NCI-H460 (cell line): ENCODE measurements at places on chromosomes 5 and 9.
A peak's percentile ranks its signal among the peaks of the same experiment; 100 is the strongest.

GRCh38 chr5:17735761-17736160 is 101.5 kb downstream of the TAF11L14 start:
- no peak for DNase-seq

DNA sequence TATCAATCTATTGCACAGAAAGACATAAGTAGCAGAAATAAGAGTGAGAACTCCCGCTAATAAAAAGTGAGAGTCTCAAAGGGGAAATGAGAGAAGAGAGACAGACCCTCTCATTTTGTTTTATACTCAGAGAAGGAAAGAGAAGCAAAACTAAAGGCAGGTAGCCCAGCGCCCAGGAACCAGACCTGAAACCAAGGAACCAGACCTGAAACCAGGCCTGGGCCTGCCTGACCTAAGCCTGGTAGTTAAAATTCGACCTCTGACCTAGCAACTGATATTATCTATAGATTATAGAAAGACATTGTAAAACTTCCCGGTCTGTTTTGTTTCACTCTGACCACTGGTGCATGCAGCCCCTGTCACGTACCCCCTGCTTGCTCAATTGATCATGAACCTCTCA is 134.5 kb upstream of the SEMA6A start:
- no peak for DNase-seq

GRCh38 chr5:148805326-148806290 is 20.8 kb upstream of the ADRB2 start:
- DNase-seq: no peak

- no peak for DNase-seq
These were observed 58.9 kb upstream of the ORM1 start for GRCh38 chr9:114263853-114264510.

DNA sequence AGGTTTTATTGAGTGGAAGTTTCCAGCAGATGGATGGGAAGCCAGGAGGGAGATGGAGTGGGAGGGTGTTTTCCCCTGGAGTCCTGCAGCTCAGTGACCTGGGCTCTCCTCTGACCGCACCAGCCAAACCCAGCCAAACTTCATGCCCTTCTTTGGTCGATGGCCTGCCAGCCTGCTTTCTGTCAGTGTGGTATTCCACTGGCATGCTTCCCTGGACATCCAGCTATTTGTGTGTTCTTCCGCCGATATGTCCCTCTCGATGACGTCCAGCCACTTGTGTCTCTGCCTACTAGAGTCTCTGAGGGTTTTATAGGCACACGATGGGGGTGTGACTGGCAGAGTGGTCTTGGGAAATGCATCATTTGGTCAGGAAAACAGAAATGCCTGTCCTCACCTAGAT is 33.8 kb downstream of the GPBP1 start:
- DNase-seq: no peak

DNA sequence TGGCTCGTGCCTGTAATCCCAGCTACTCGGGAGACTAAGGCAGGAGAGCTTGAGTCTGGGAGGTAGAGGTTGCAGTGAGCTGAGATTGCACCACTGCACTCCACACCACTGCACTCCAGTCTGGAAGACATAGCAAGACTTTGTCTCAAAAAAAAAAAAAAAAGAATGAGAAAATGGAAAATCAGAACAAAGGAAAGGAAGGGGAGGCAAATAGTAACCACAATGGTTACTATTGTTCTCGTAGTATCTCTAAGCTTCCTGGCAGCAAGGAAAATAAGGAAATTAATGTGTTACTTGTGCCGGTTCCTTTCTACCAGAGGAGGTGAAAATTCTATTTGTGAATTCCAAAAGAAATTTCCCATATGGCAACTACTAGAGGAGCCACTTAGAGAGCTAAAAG is 48.5 kb upstream of the BNC2 start:
- no peak for DNase-seq

GRCh38 chr5:139712412-139712811 is 64.3 kb downstream of the CXXC5 start:
- DNase-seq: no peak

GRCh38 chr5:65801352-65801783 is 79.4 kb downstream of the NLN start:
- DNase-seq: no peak

GRCh38 chr9:121260457-121261106 is 7.4 kb upstream of the GSN start:
- DNase-seq: no peak

DNA sequence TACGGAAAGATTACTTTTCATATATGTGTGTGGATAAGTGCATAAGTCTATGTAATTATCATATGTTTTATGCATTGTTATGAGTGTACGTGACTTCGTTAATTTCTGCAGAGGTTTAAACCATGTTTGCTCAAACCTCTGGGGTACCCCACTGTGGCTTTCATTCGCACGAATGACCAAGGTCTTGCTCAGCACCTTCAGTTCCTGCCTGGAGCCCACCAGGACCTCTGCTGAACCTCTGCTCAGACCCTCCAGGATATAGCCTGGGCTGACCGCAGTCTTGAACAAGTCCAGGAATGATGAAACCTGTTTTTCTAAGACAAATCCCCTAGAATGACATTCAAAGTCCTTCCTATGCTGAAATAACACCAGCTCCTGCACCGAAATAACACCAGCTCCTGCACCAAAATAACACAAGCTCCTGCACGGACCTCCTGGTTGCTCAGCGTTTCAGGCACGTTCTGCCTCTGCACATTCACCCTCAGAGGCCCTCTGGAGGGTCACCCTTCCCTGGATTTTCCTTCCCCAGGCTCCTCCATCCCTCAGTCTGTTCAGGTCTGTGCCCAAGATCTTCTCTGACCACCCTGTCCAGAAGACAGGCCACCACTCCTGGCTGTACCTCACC is 99.7 kb upstream of the BOD1 start:
- DNase-seq: no peak

- no peak for DNase-seq
These were observed 324.9 kb downstream of the ZNF608 start for GRCh38 chr5:124421584-124421983.

- DNase-seq: no peak
These were observed 246.8 kb upstream of the TUT7 start for GRCh38 chr9:86600977-86601376.

- no peak for DNase-seq
These were observed 398.4 kb downstream of the GABRG2 start for GRCh38 chr5:162466011-162466410.

GRCh38 chr9:2271426-2271825 is 256.3 kb downstream of the SMARCA2 start:
- DNase-seq: no peak

DNA sequence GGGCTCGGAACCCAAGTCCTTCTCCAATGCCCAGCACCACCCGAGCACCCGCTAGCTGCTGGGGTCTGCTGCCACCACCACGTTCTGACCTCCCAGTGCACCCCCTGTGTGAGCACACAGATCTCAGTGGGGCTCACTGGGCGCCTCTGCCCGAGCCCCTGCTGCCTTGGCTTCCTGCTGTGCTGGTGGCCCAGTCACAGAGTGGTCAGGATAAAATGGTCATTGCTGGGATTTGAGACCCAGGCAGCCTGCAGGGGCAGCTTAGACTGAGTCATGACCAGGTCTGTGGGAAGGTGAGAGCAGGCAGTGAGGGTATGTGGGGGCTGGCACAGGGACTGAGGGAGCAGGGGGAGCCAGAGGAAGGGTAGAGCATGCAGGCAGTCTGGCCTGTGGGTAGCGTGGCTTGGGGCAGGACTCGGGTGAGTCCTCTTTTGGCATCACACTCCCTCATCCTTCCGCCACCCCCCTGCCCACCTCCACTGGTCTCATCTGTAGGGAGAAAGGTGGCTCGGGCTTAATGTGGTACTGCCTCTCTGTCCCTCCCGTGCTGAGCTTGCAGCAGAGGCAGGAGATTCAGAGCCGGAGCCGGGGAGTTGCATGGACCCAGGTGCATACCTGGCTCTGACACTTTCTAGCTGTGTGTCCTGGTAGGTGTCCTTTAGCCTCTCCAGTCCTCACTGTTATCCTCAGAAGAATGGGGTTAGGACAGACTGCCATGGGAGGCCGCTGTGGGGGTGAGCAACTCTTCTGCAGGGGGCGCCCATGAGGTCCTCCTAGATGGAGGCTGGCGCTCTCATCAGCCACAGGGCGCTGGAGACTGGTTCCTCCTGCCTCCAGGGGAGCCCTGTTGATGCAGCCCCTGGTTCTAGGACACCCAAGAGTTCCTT is 32.1 kb downstream of the USP20 start:
- no peak for DNase-seq

- peak; percentile 56 for DNase-seq
These were observed 55.4 kb downstream of the HINT1 start for GRCh38 chr5:131109540-131110255.

GRCh38 chr5:160492565-160492964 is 70.9 kb downstream of the PTTG1 start:
- no peak for DNase-seq

GRCh38 chr9:81548911-81549310 is 140.4 kb downstream of the TLE1 start:
- DNase-seq: no peak

- DNase-seq: peak; percentile 68
These were observed 1.9 kb upstream of the GM2A start for GRCh38 chr5:151251001-151251551.

GRCh38 chr9:79569814-79570447 is 1.8 kb upstream of the TLE4 start:
- DNase-seq: no peak

- DNase-seq: peak; percentile 59
These were observed 69.4 kb upstream of the MEF2C start for GRCh38 chr5:88952344-88952743.

- no peak for DNase-seq
These were observed 297.1 kb upstream of the MSX2 start for GRCh38 chr5:174427304-174427703.

- no peak for DNase-seq
These were observed 1.2 kb downstream of the SSBP2 start for GRCh38 chr5:81749561-81750307.

DNA sequence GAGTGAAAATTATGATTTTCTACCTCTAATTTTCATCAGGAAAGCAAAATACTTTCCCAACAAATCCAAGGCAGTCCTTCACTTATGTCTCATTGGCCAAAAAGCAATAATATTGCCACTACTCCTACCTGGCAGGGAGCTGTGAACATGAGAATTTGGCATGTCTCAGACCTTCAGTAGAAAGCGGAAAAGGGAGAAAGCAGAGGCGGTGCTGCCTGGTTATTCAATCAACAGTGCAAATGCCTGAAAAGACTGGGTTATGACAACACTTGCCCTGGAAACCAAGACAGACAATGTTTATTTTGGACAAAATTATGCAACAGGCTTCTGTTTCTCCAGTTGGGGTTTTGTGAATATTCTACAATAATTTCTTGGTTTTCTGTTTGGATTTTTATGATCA is 194.4 kb downstream of the TAF11L14 start:
- no peak for DNase-seq

DNA sequence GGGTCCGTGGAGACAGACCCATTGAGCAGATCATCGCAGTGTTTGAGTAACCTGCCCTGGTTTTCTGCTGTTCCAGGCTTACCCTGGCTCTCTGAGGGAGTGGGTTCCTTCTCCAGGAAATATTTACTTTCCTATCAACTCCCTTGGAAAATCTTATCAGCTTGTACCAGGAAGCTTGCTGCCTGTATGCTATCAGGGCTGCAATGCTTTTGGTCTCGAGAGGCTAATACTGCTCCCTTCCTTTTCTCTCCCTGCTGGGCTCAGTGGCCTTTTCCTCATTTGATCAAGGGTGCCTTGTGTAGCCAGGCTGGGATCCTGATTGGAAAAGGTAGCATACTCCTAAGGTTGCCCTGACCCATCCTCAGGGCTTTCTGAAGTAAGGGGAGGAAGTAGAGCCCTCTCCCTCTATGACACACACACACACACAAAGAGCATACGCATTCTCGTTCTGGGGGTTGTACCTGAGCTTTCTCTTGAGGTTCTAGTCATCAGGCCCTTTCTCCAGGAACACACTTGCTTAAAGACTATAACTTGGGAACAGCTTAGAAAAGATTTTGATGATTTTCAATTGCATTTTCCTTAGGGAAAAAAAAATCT is 41.6 kb downstream of the CYSTM1 start:
- no peak for DNase-seq

DNA sequence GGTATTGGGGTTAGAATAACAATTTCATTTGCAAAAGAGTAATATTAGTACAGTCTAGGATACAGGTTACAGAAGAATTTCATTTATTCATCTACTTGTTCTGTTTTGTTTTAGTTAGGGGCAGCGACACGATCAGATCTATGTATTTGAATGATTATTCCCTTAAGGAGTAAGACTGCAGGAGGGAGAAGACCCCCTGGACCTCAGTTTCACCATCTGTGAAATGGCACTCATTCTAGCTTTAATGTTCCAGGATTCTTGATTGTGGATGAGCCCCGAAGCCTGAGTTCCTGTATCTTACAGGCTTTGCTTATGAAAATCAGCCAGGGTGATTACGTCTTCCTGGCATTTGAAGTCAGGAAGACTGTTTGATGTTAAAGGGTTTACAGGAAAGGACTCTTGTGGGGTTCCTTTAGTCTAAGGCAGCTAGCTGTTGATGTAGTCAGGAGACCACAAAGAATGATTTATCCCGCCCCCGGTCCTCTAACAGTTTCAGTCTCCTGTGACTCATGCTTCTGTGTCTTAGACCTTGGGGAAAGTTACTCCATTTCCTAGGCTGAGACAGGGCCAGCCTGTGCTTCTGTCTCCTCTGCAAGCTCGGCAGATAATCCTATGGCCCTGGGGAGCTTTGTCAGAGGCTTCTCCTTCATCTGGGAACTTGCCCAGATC is 11.5 kb downstream of the SMIM3 start:
- no peak for DNase-seq

GRCh38 chr5:151772029-151772845 is 483 bp downstream of the G3BP1 start:
- no peak for DNase-seq

DNA sequence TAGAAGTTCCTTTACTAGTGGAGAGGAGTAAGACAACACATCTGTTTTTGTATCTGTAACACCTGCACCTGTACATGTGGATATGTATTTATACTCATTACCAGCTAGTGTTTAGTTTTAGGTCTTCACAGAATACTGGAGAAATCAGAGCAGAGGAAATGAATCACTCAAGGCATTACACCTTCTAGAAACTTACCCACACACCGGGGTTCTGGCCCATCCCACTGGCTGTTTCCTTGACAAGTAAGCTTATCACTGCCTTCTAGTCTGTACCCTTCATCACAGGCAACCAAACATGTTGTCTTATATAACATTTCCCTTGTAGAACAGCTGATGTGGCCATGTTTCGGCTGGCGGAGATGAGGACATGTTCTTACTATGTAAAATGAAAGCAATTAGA is 76.7 kb downstream of the SVEP1 start:
- no peak for DNase-seq

DNA sequence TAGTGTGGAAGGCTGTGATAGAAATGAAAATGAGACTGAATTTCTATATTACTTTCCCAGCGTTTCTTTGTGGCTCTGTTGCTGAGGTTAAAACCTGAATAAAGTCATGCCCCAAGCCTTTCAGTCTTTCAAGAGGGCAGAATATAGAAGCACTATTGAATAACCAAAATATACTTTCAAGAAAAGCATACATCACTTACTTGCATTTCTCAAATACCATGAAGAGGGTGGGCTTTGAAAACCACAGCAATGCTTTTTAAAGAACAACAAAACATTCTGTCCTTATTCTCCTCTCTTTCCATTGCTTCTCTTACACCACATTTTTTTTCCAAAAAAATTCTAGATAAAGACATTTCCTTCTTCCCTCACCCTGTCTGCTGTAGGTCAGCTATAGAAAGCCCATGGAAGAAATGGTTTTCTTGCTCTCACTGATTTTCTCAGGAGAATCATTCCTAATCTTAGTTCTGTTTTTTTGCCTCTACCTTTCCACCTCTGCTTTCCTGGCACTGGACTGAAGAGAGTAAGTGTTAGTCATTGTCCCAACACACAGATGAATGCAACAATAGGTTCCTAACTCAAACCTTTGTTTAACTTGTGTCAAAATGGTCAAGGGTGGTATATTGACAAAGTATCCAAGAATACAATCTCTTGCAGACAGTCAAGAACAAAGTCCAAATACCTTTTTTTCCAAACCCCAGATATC is 51.6 kb downstream of the NUDT12 start:
- DNase-seq: no peak
